CD8-positive, alpha-beta T cell (primary cell): ENCODE measurements at places on chromosomes 1 and 21.

- no peak for DNase-seq
These were observed 4.1 kb upstream of the HDGF start for GRCh38 chr1:156755527-156755950.

- no peak for DNase-seq
These were observed 62.3 kb upstream of the DESI2 start for GRCh38 chr1:244590670-244591069.

DNA sequence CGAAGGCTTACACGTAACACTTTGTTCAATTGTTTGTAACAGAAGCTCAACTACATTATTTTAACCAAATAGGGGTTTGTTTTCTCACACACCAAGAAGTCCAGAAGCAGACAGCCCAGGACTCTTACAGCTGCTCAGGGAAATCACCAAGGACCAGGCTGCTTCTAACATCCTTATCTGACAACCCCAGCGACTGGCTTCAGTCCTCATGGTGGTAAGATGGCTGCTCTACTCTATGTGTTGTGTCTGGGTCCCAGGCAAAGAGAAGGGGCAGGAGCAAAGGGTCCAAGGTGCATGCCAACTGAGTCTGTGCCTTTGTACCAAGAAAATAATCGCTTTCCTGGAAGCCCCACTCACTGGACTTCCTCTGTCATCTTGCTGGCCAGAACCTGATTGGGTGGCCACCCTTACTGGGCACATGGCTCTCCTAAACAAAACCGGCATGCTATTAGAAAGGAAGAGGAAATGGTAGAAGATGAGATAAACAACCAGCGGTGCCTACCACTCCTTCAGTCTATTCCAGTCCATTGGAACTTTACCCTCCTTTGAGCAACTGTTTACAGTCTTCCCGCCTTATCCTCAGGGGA, 34.1 kb upstream of the LRRC8D start:
- DNase-seq: no peak

- no peak for DNase-seq
These were observed 126.5 kb upstream of the TNFSF4 start for GRCh38 chr1:173333581-173333980.

DNA sequence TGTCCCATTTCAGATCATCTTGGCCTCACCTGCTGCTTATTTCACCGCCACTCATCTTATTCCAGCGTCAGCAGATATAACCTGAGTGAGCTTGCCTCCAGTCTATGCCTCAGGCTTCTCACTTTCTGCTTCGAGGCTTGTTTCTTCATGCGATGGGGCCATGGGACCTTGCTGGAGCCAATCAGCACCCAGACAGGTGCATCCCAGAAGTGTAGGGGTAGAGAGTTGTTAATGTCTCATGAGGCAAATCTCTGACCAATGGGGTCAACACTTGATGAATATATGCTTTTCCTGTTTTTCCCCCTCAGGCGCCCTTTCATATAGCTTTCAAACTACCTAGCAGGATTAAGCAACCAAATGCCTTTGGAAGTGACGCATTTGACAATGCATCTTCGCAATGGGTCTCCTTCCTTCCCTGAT, 935 bp upstream of the YIPF1 start:
- peak; percentile 13 for DNase-seq

- DNase-seq: no peak
These were observed 7.6 kb upstream of the OTUD7B start for GRCh38 chr1:150018165-150018564.

GRCh38 chr1:204697893-204698292, 12.4 kb upstream of the LRRN2 start:
- no peak for DNase-seq

- peak; percentile 23 for DNase-seq
These were observed 24.4 kb upstream of the TMEM54 start for GRCh38 chr1:32925403-32926162.

DNA sequence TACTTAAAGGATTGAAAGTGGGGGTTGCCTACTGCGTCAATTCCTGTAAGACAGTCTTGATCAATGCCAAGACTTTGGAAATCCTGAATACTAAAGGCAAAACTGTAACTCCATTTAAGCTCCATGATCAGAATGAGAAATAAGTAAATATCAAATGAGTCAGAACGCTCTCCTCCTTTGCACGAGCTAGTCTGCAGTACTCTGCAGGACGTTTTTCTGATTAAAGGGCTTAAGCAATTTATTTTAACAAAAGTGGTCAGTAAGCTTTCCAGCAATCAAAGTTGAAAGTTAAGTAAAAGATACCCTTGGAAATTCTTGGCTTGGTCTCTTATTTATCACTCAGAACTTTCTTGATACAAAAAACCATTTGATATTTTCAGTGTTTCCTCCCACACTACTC, 35.7 kb upstream of the ARHGAP29 start:
- DNase-seq: no peak

- DNase-seq: no peak
These were observed 779.3 kb upstream of the BRINP3 start for GRCh38 chr1:191256917-191257316.

DNA sequence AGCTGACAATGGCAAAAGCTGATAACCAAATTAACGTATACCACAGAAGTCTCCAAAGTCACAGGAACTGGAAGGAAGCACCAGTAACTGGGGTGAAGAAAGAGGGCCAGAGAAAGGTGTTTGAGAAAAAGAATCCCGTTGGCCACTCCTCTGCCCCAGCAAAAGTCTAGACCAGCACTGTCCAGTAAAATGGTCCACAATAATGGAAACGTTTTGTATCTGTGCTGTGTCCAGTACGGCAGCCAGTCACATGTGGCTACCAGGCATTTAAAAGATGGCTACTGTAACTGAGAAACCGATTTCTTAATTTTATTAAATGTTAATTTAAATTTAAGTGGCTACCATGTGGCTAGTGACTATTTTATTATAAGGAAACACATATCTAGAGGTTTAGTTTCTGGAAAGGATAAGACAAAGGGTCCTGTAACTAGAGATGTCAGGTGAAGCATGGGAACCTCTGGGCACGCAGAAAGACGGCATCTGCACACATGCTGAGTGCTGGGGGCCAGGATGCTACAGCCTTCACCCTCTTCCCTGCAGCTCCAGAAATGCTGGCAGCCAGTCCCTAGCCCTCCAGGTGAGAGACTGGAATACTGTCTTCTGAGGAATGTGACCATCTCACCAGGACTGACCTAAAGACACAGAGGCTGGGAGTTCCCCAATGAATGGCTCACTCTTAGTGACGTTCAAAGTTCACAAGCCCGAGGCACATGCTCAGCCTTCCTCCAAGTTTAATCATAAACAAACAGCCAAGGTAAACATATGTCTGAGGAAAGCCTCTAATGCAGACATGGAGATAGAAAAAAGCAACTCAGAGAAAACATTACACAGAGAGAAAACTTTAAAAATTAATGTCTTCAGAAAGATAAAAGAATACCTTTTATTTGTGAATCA, 50.7 kb downstream of the JAK1 start:
- DNase-seq: no peak

- peak; percentile 61 for DNase-seq
These were observed 88.3 kb upstream of the SGIP1 start for GRCh38 chr1:66445492-66446181.

- DNase-seq: no peak
These were observed 130.6 kb downstream of the DAB1 start for GRCh38 chr1:57293214-57293613.

GRCh38 chr1:156866249-156866909, 5.7 kb downstream of the NTRK1 start:
- no peak for DNase-seq

GRCh38 chr1:36667836-36668235, 185.1 kb upstream of the CSF3R start:
- DNase-seq: no peak

DNA sequence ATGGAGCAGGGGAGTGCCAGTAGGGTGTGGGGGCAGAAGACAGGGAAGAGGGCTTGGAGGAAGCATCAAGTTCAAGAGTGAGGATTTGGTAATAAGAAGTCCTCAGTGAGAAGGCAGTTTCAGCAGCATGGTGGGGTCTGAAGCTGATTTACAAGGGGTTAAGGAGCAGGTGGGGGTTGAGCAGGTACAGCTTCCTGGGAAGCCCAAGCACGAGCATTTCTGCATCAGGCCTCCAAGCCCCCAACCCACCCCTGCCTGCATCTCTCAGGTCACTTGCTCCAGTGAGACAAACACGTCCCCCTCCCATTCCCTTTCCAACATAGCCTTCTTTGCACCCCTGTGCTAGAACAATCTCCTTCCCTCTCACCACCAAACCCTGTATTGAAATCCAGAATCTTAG, 574.7 kb downstream of the MATN1 start:
- no peak for DNase-seq

- no peak for DNase-seq
These were observed 94.5 kb upstream of the ATP1A1 start for GRCh38 chr1:116278541-116278866.

DNA sequence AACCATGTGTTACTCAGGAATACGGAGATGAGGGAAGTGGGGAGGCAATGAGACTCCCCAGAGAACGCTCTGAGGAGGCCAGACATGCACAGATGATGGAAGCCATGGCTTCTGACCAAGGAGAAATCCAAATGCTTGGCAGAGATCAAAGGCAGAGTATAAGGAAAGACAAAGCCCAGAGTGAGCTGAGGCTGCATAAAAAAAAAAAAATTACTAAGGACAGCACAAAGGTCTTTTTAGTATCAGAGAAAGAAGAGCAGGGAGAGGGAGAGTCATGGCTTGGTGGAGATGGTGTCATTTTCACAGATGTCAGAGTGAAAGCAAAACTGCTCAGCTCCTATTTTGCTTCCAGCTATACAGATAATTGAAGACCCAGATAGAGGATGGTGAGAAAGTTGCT, 8.1 kb upstream of the NCF2 start:
- no peak for DNase-seq

- no peak for DNase-seq
These were observed 110.8 kb downstream of the TSEN15 start for GRCh38 chr1:184162281-184162680.

- no peak for DNase-seq
These were observed 205.4 kb downstream of the SMYD3 start for GRCh38 chr1:246301553-246302250.

DNA sequence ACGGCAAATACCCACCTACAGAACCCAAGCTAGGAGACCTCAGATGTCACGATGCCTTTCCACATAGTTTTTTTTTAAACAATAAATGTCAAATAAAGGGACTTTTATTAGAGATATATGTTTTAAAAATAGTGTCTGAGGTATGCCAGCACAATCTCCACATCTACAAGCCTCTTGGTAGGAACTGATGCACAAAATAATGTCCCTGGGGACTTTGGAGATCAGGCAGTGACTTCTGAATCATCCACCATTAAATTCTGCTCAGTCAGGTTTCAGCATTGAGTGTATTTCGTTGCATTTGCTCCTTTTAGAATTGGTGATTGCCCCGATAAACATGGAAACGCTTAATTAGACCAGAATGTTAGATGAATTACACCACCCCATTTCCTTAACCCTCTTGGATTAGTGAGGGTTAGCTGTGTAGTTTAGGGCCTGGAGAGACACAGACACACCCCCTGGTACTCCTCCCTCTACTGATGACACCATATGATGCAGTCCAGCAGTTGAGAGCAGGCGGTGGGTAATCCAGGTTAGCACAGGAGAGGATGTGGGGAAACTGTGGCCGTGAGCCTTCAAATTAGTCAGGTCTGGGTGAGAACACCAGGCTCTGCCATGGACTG, 33.6 kb downstream of the LGR6 start:
- DNase-seq: no peak

GRCh38 chr1:186536273-186536890, 75.5 kb upstream of the PDC start:
- DNase-seq: no peak

- DNase-seq: no peak
These were observed 6.1 kb downstream of the SPOCD1 start for GRCh38 chr1:31809698-31810097.

DNA sequence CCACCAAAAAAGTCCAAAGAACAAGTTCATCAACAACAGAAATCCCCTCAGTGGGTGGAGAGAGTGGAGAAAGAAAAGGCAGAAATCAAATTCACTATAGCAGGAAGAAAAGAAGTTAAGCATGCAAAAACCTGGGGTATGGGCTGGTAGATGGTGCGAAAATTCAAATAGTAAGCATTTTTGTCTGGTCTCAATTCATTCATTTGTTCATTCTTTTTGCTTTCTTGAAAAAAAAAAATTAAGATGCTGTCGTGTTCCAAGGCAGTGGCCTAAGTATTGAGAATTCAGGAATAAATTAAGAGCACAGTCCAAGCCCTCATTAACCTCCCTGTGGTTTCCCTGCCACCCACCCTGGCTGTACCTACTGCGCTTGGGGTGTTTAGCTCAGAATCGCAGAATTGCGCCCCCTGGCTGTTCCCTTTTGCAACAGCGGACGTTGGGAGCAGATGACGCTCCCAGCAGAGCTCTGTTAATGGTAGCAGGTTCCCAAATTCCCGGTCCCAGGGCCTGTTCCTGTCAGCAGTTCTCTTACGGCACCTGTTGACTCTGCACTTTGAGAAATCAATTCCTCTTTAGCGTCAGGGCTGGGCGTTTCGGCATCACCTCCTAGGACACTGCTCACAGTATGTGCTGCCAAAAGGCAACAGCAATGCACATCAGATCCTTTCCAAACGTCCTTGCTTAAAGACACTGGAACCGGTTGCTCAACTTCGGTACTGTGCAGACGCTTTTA, 34.0 kb upstream of the SSX2IP start:
- peak; percentile 67 for DNase-seq
